Transverse colon (tissue), 4 donors: ENCODE measurements at places on chromosomes 2 and 18. TPM values are rescaled to one million over a fixed set of nuclear protein-coding genes. Genes with fewer than 3 reads are reported as not detected.

TMEM200C gene
- 0.16 TPM for total RNA-seq

NLRC4 gene
- 0.37 TPM for total RNA-seq

CAVIN2 gene
- total RNA-seq: 59.3 TPM

EPG5 gene
- total RNA-seq: 24.3 TPM

PLA2R1 gene
- 1.4 TPM for total RNA-seq
